Epithelial cell of proximal tubule (primary cell): ENCODE measurements at places on chromosomes 3 and 15. TPM values are rescaled to one million over a fixed set of nuclear protein-coding genes. Genes with fewer than 3 reads are reported as not detected.

Gene OXTR
- total RNA-seq = 5.9 and 8.4 TPM in 2 replicates

Gene GRM7
- total RNA-seq = not detected in 2 replicates

Gene CHRD
- not detected in 2 replicates for total RNA-seq

Gene LTK
- total RNA-seq = 0.07 and 0.69 TPM in 2 replicates

Gene PLS1
- total RNA-seq = 30.5 and 36.4 TPM in 2 replicates

Gene PFKFB4
- 8.8 and 19.3 TPM in 2 replicates for total RNA-seq

Gene SMCO1
- total RNA-seq = not detected in 2 replicates

Gene XXYLT1
- total RNA-seq = 16.4 and 23.2 TPM in 2 replicates

Gene TGM5
- 0.06 TPM in 1 of 2 replicates, not detected in the other for total RNA-seq

Gene GOLGA8B
- 20.4 and 56.4 TPM in 2 replicates for total RNA-seq

Gene TTLL13
- total RNA-seq = not detected in 2 replicates

Gene EFCC1
- not detected in 2 replicates for total RNA-seq

Gene TAMM41
- 12.9 and 13.5 TPM in 2 replicates for total RNA-seq

Gene C15orf62
- total RNA-seq = 0.63 and 2.7 TPM in 2 replicates

Gene IREB2
- total RNA-seq = 13.0 and 25.0 TPM in 2 replicates

Gene RTP3
- not detected in 2 replicates for total RNA-seq

Gene P2RY1
- 0.06 and 0.51 TPM in 2 replicates for total RNA-seq

Gene GOLGA8M
- 0.06 TPM in 1 of 2 replicates, not detected in the other for total RNA-seq

Gene QTRT2
- 22.6 and 24.2 TPM in 2 replicates for total RNA-seq
